Body of pancreas (tissue), 4 donors: ENCODE measurements at places on chromosomes 2 and 18.

DNA sequence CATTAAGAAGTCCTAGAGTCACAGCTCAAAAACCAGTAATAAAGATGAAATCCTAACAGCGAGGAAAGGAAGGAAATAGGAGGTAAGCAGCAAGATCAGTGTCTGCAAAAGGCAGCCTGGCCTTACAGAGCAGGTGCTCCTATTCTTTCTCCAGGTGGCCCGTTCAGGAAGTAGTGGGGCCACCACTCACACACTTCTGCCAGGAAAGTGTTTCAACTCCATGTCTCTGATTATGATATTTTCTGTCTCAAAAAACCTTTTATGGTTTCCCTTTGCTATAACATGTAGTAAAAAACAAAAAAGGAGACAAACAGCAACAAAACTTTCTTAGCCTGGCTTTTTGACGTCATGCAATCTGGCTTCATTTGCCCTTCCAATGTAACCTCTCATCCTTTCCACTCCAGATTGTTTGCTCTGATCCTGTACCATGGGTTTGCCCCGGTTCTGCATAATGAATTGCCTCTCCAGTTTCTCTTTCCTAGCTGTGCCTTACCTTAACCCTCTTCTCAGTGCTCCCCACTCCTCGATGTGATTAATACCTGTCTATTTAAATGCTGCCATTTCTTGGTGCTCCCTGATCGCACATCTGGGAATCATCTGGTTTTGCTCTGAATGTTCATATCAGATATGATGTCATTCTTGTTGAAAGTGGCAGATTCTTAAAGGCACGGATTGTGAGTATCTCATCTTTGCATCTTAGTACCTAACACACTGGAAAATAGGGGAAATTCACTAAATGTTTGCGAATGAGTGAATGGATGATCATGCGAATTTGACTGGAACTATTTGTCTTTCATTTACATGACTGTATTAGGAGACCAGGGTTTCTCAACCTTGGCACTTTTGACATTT is 50.6 kb upstream of the PTPRM start:
- no peak for DNase-seq

GRCh38 chr2:197191177-197191939 is 119.2 kb downstream of the ANKRD44 start:
- no peak for DNase-seq

GRCh38 chr2:132844585-132844984 is 174.6 kb upstream of the LYPD1 start:
- no peak for DNase-seq

DNA sequence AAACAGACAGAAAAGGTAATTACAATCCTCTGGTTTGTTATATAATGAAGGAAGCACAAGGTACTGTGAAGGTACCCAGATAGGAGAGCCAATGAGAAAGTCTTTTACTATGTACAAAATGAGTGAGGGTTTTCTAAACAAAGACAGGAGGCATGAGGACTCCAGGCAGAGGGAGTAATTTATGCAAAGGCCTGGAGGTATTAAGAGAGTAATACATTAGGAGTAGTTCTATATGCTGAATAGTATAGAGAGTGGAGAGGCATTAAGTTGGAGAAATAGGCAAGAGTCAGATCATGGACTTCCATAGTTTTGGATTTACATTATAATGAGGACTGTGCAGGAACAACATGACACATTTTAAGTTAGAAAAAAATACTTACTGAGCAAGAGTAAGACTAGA is 216.0 kb downstream of the SCG2 start:
- DNase-seq, result no peak

- no peak for DNase-seq
These were observed 145.0 kb downstream of the ZBTB7C start for GRCh38 chr18:48263914-48264902.

GRCh38 chr2:101152272-101153076 is 1.3 kb upstream of the TBC1D8 start:
- peak; percentile 45 for DNase-seq

DNA sequence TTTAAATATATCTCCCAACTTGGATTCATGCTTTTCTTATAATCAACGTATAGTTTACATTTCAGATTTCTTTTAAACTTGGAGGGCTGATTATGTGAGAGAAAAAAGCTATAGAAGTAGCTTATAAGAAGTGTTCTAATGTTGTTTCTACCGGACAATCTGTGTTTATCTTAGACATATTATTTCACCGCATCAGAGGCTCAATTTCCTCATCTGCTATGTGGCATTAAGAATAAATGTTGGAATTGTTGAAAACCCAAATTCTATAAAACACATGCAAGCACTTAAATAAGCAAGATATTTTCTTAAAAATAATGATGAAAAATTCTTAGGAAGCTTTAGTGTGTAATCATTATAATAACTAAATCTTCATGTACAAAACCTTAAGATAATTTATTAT is 407.9 kb downstream of the HRH4 start:
- DNase-seq, result no peak

DNA sequence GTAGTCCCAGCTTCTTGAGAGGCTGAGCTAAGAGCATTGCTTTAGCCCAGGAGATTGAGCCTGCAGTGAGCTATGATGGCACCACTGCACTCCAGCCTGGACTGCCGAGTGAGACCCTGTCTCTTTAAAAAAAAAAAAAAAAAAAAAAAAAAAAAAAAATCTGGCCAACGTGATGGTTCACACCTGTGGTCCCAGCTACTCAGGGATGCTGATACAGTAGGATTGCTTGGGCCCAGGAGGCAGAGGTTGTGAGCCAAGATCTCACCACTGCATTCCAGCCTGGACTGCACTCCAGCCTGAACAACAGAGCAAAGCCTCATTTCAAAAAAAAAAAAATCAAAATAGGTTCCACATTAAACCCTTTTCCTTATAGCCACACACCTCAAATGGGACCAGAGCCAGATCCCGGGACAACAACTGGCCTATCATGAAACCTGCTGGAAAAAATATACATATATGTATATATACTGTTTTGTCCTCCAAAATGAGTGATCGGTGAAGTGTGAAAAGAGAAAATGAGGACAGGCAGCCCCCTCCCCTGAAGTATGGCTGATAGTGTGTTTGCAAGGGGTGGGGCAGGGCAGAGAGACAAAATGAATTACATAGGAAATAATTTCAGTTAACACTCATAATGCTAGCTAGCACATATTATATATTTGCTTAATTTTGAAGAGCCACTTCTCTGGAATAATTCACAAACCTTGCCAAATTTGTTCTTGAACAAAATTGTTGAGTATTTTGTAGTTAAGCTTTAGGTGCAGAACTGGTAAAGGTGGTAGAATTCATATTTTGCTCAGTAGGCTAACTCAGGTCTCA is 22.9 kb downstream of the MAPRE2 start:
- no peak for DNase-seq

DNA sequence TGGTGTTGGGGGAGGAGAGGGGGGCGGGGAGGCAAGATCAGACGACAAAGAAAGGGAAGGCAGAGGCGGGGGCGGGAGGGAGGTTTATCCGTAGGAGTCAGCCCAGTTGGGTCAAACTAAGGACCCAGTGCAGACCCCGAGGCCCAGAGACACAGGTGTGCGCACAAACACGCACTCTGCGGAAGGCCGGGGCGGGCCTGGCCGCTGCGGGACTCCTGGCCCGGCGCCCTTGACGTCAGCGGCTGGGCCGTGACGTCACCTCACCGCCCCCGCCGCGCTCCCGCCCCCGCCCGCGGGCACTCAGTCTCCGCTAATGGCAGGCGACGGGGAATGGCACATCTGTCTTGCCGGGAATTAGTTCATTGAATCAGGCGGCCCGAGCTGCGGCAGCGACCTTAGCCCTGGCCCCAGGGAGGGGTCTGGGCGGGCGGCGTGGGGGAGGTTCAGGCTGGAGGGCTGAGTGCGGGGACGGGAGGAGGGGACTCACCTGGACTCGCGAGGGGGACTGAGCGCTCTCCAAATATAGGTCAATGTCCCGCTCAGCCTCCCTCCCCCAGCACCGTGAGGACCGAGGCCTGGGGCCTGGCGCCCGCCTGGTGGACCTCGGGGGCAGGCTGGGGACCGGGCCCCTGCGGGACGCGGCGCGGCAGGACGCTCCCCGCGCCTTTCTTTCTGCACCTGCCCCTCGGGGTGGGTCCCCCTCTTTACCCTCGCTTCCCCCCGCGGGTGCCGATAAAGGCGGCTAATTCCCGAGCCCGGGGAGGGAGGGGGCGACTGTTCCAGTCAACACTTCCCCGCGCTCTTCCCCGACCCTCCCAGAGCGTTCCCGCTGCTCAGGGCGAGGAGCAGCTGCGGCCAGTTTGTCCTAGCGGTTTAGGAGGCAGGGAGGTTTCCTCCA is 15.5 kb upstream of the ECEL1 start:
- peak; percentile 27 for DNase-seq

DNA sequence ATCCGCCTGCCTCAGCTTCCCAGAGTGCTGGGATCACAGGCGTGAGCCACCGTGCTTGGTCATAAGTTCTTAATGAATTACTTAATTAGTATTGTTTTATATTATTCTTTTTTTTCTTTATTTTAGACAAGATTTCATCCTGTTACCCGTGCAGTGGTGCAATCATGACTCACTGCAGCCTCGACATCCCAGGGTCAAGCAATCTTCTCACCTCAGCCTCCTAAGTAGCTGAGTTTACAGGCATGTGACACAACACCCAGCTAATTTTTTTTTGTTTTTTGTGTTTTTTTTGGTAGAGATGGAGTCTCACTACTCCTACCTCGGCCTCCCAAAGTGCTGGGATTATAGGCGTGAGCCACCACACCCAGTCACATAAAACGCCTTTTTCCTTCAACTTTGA is 17.3 kb downstream of the C2orf42 start:
- DNase-seq, result no peak
